Activated CD8-positive, alpha-beta memory T cell treated with anti-CD3 and anti-CD28 coated beads for 4 hours (primary cell): ENCODE measurements at places on chromosomes 1 and 21.

DNA sequence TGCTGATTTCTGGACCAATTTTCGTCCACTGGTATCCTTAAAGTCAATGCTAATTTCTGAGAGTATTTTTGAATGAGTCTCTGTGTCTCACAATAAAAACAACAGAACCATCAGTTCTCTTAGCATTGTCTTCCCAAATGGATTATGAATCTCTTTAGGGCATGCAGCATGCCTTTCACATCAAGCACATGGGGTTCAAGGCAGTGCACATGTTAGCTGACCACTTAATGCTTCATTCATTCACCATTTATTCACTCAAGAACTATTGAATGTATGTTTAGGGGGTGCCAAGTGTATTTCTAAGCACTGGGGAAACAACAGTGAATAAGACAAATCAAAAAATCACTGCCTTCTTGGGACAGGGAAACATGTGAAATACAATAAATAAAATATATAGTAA, 126.7 kb upstream of the SLC44A3 start:
- no peak for DNase-seq

- no peak for DNase-seq
Measured at GRCh38 chr1:36305915-36306209, 306 bp upstream of the SH3D21 start.

- no peak for DNase-seq
Measured at GRCh38 chr1:53369034-53369750, 41.3 kb upstream of the LRP8 start.

- no peak for DNase-seq
Measured at GRCh38 chr1:199837321-199837720, 190.2 kb upstream of the NR5A2 start.

DNA sequence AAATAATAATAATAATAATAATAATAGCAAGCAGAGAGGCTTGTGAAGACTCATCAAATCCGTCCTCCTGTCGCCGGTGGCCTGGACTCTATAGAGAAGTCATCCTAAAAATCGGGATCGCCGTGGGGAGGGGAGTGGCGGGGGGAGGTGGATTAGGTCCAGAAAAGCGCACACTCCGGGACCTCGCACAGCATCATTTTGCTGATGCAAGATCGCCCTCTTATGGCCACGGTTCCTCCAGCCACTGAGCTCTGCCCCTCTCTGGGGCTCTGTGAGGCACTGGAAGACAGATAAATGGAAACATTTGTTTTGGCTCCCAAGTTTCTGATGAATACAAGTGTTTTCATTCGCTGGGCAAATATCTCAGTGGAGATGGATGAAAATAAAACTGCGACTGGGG, 612.0 kb downstream of the MATN1 start:
- no peak for DNase-seq

DNA sequence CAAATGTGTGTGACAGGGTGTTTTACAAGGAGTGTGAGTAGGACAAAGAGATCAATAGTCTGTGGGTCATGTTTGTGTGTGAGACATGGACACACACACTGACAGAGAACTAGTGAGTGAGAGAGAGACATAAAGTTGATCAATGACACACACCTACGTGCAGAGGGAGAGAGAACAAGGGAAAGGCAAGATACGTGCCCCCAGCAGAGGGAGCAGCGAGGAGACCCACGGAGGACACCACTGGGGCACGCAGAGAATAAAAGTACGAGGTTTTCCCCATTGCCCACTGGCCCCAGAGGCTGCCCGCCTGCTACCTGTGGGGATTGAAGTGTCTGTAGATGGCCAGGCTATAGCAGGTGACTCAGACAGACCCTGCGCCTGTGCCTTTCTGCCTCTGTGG, 130.2 kb upstream of the CSF3R start:
- DNase-seq = no peak

DNA sequence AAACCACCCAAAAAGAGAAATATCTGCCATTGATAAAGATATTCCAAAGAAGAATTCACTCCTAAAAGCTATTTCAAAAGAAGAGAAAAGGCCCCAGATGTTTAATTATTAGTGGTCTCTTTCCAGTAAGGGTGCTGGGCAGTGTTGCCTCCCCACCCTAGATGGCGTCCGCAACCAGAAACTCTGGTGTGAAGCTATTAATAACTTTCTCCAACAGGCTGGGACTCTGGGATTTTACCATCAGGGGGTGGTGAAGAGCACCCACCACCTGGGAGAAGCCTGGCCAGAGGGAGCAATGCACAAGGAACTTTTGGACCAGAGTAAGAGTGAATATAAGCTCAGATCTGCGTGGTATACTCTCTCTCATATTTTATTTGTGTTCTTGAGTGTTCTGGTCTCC, 115.4 kb upstream of the TIAM1 start:
- DNase-seq = no peak

DNA sequence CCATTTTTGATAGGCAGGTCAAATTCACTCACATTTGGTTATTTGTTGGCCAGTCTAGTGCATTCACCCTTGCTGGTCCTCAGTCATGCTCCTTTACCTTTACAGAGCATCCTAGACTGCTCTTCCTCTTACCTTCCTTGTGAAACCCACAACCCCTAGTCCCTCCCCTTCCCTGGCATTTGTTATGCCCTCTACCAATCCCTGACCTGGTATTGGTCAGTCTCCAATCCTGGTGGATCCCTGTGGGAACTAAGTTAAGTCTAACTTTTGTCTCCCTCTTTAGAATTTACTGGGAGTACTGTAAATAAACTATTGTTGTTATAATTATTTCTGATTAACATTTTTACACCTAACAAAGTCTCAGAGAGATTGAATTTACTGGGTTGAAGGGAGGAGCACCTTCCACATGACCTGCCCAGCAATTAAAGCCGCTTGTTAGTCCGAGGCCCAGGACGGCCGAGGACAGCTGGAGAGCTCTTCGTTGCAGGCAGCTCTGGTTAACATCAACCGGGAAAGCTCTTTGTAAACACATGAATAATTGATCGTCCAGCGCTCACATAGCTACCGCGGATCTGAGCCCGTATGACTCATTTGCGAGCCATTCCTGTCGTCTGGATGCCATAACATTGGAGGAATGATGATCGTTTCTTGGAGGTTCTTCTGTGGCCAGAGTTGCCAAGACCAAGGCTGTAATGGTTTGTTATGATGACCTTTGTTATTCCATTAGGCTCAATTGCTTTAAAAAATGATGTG, 31.9 kb downstream of the MTARC1 start:
- no peak for DNase-seq

GRCh38 chr21:31555741-31556191, 103.7 kb upstream of the SOD1 start:
- no peak for DNase-seq

DNA sequence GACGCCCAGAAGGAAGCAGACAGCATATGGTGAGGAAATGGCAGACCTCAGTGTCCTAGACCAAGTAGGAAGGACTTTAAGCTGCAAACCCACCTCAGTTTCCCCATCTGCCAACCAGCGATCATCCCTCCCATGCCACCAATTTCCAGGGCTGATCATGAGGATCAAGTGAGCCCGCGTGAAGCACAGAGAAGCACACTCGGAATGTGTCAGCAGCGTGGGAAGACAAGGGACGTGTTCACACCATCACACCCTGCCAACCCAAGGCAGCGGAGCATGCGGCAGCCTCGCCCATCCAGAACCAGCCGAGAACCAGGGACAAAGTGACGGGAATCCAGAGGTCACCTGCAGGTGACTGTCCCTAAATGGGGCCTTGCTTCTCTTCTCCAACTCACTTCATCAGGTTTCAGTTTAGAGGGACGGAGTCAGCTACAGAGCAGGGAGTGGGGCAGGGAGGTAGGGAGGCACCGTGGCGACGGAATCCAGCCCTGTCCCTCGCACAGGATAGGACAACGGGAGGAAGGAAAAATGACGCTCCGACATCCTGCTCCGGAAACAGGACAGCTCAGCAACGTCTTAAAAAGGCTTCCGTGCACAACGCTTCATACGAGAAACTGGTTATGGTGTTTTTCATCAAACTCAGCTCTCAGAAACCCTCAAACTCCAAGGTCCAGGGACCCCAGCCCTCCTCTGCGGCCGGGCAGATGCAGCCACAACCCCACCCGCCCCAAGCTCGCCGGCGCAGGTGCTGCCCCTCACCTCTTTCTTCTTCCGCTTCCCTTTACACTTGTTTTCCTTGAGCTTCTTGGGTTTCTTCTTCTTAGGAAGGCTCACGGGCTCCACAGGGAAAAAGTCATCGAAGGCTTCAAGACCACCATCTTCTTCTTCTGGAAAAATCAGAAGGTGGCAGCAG, 12.5 kb downstream of the CHD5 start:
- DNase-seq = no peak

DNA sequence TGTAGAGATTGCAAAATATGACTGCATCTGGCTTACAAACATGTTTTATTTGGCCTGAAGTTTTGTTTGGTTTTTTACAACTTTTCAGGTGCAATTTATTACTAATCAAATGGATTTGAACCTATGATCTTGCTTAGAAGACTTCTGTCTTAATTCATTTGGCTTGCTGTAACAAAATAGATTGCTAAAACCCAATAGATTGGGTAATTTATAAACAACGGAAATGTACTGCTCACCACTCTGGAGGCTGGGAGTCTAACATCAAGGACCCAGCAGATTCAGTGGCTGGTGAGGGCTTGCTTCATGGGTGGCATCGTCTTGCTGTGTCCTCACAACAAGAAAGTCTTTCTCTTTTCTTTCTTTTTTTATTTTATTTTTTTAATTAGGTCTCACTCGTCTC, 72.9 kb downstream of the LBR start:
- no peak for DNase-seq

- DNase-seq = no peak
Measured at GRCh38 chr1:220673921-220674320, 16.2 kb upstream of the C1orf115 start.

GRCh38 chr1:41642922-41643821, 158.7 kb upstream of the EDN2 start:
- DNase-seq = no peak

DNA sequence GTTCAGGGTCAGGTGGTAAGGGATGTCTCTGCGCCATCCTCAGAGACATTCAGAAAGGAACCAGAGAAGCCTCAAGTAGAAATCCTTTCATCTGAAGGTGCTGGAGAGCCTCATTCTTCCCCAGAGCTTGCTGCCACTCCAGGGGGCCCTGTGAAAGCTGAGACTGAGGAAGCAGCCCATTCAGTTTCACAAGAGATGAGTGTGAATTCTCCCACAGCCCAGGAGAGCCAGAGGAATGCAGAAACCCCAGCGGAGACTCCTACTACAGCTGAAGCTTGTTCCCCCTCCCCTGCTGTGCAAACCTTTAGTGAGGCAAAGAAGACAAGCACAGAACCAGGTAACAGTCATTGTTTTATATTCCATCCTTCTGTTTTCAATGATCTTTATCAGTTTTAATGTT, 38.7 kb downstream of the ZBTB40 start:
- DNase-seq = no peak

GRCh38 chr1:40758004-40758403, 25.6 kb upstream of the KCNQ4 start:
- DNase-seq = no peak

DNA sequence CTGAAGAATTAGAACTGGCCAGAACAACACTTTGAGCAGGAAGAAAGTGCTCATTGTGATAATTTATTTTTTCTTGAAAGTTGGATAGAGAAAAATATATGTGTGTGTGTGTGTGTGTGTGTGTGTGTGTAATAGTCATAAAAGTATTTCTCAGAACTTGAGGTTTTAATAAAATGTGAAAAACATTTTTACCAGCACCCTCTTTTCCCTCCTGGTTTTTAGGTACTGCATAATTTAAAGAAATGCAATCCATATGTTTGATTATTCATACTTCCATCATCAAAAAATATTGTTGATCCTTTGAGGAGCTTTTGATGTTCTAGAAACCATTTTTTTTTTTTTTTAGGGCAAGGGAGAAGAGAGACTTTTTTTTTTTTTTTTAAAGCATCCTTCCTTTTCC, 66.8 kb upstream of the JUN start:
- DNase-seq = no peak

- DNase-seq = no peak
Measured at GRCh38 chr1:38137164-38137563, 90.6 kb upstream of the POU3F1 start.

- DNase-seq = no peak
Measured at GRCh38 chr1:26555550-26555981, 26.0 kb downstream of the RPS6KA1 start.

GRCh38 chr21:41973861-41974751, 20.3 kb upstream of the C2CD2 start:
- no peak for DNase-seq

DNA sequence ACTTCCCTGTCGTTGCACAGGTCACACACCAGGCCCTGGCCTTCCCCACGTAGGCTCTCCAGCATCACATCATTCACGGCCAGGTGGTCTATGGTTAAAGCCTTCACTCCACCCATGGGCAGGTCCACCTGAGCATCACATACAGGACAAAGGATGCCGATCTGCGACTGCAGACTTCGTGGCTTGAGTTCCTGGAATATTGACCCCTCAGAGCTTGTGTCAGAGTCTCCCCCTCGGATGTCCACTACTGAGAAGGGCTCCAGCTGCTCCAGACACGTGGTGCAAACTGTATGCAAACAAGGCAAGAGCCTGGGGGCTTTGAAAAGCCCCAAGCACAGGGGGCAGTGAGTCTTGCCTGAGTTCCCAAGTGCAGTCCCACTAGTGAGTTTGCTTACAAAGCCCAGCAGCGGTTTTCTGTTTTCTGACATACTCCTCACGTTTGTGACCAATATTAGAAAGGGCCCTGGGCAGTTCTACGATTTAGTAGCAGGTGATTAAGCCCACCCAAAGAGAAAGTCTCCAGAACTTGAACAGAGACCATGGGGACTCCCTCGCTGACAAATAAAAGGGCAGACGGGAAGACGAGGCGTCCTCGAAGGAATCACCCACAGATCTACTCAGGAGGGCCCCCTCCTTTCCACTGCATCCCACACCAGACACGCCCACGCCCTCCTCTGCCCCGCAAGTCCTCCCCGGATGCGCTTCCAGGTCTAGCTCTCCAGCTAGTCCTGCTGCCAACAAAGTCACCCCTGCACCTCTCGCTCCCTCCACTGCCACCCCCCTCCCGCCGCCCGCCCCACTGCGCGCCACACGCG, 568 bp downstream of the TRIM45 start:
- DNase-seq = no peak

DNA sequence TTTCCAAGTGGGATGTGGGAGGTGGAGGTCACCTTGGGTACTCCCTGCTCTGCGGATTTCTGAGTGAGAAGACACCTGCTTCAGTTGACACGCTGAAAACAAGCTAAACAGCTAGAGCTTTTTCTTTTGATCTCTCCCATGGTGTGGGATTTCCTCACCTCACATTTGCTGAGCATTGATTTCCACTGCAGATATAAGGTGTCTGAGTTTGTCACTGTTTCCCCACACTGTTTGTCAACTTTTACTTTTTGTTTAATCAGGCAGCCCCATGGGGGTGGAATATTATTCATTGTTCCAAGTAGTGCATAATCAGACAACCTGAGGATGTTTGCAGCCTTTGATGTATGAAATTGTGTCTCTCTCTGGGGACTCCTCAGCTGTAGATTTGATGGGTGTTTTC, 49.5 kb downstream of the FASLG start:
- DNase-seq = peak; percentile 56

- DNase-seq = no peak
Measured at GRCh38 chr21:20639026-20639425, 359.2 kb upstream of the NCAM2 start.

GRCh38 chr1:199302554-199302953, 663.7 kb downstream of the PTPRC start:
- DNase-seq = no peak

GRCh38 chr1:193658081-193658480, 471.7 kb upstream of the B3GALT2 start:
- DNase-seq = no peak
